Mammary microvascular endothelial cell (primary cell): ENCODE measurements at places on chromosomes 5 and 9. TPM values are rescaled to one million over a fixed set of nuclear protein-coding genes. Genes with fewer than 3 reads are reported as not detected.

Gene SOWAHA
- total RNA-seq = not detected in 2 replicates

Gene FGD3
- total RNA-seq = not detected in 2 replicates

Gene HRCT1
- total RNA-seq = 0.69 and 2.0 TPM in 2 replicates

Gene ZFP37
- total RNA-seq = 0.60 and 0.89 TPM in 2 replicates

Gene ACTBL2
- total RNA-seq = 0.10 TPM in 1 of 2 replicates, not detected in the other

Gene NDUFAF2
- total RNA-seq = 31.5 and 44.9 TPM in 2 replicates

Gene LCN15
- total RNA-seq = 1.6 TPM in 1 of 2 replicates, not detected in the other

Gene CDC25C
- 9.4 and 14.9 TPM in 2 replicates for total RNA-seq

Gene PCDHGC3
- total RNA-seq = 18.0 and 18.2 TPM in 2 replicates

Gene SLC6A3
- not detected in 2 replicates for total RNA-seq

Gene FOXI1
- total RNA-seq = not detected in 2 replicates

Gene IFNA13
- total RNA-seq = not detected in 2 replicates

Gene C5orf58
- total RNA-seq = not detected in 2 replicates

Gene C1QTNF3
- 0.54 TPM in 1 of 2 replicates, not detected in the other for total RNA-seq

Gene GABRP
- total RNA-seq = 1.5 and 2.7 TPM in 2 replicates

Gene SHISAL2B
- not detected in 2 replicates for total RNA-seq

Gene KCNMB1
- 0.30 TPM in 1 of 2 replicates, not detected in the other for total RNA-seq

Gene TNIP1
- 113 and 119 TPM in 2 replicates for total RNA-seq

Gene AHRR
- total RNA-seq = 17.5 and 17.8 TPM in 2 replicates

Gene CAMK4
- 0.34 and 1.3 TPM in 2 replicates for total RNA-seq

Gene DMRT3
- total RNA-seq = not detected in 2 replicates

Gene SLC4A9
- total RNA-seq = not detected in 2 replicates

Gene ENTPD2
- not detected in 2 replicates for total RNA-seq

Gene LRRC26
- not detected in 2 replicates for total RNA-seq

Gene POU5F2
- 0.07 and 0.15 TPM in 2 replicates for total RNA-seq

Gene ANKRD18A
- not detected in 2 replicates for total RNA-seq

Gene IL3
- not detected in 2 replicates for total RNA-seq

Gene FGF1
- total RNA-seq = not detected in 2 replicates

Gene DBH
- not detected in 2 replicates for total RNA-seq

Gene PDE6A
- 0.05 TPM in 1 of 2 replicates, not detected in the other for total RNA-seq

Gene CPEB4
- 7.4 and 10.0 TPM in 2 replicates for total RNA-seq

Gene PCDHB11
- not detected in 2 replicates for total RNA-seq

Gene C9orf153
- not detected in 2 replicates for total RNA-seq

Gene ESM1
- 432 and 463 TPM in 2 replicates for total RNA-seq

Gene MPDZ
- total RNA-seq = 32.8 and 35.4 TPM in 2 replicates

Gene LCN1
- total RNA-seq = not detected in 2 replicates

Gene ANXA2R
- total RNA-seq = 8.1 and 9.1 TPM in 2 replicates

Gene CNTLN
- total RNA-seq = 5.9 and 6.4 TPM in 2 replicates

Gene CKMT2
- total RNA-seq = 0.44 and 0.87 TPM in 2 replicates

Gene ALAD
- 9.2 and 10.4 TPM in 2 replicates for total RNA-seq

Gene FOXD4L3
- not detected in 2 replicates for total RNA-seq

Gene MAML1
- total RNA-seq = 13.0 and 14.9 TPM in 2 replicates

Gene CD14
- 0.20 and 0.60 TPM in 2 replicates for total RNA-seq

Gene ZNF608
- total RNA-seq = 4.8 and 11.0 TPM in 2 replicates
